ENCODE measurements at places on chromosomes 5 and 9. TPM values are rescaled to one million over a fixed set of nuclear protein-coding genes. Genes with fewer than 3 reads are reported as not detected.

DNA sequence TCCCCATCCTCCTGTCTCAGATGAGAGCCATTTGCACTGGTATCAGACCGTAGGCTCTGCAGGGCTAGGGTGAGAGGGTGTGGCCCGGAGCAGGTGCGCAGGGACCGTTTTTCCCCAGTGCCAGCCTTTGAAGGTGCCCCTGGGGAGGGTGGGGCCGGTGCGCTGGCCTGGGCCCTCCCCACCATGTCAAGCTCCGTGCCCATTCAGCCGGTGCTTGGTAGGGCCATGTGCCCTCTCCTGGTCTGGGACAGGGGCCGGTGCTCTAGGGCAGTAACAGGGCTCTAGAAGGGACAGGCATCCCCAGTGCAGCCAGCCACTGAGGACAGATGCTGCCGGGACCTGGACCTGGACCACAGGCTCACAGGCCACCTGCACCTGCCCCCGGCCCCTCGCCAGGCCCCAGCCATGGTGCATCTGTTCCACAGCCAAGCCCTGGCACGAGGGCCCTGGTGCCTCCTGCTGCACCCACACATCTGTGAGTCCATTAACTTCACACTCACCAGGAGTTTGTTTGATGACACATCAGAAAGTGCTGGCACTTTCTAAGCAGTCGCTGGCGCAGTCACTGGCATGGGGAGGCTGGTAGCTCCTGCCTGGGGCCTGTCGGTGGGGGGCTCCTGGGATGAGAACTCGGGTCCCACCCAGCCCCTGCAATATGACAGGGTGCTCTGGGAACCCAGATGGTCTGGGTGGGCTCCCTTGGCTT lies 5.0 kb upstream of the QRFP start:
- peak; percentile 67 for DNase-seq

- DNase-seq = no peak
Observed at GRCh38 chr9:120862452-120862851, 14.5 kb downstream of the PHF19 start.

GRCh38 chr5:172771439-172772111 lies 580 bp upstream of the DUSP1 start:
- peak; percentile 66 for DNase-seq

- DNase-seq = no peak
Observed at GRCh38 chr9:100595391-100596199, 17.7 kb downstream of the CAVIN4 start.

GRCh38 chr9:133113949-133114885 lies 6.8 kb downstream of the RALGDS start:
- DNase-seq = peak; percentile 41

DNA sequence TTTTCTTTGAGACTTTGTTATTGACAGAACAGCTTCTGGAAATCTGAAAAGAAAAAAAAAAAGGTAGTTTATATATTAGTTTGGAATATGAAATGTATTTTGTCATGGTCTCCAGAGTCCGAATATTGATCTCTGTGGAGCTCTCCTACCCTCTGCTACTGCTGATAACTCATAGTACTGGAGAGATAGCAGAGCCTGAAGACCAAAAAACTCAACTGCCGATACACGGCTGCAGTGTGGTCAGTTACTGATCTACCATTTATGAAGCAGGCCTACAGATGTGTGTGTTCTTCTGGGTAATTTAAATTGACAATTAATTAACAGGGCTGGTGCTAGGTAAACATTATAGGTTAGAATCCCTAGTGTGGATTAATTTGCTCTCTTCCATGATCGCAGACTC lies 3.8 kb upstream of the FAM120A start:
- no peak for DNase-seq

GRCh38 chr9:92978345-92978875 lies 31.1 kb downstream of the FGD3 start:
- no peak for DNase-seq

The ARID3C gene
- total RNA-seq = not detected

The MEGF10 gene
- total RNA-seq = not detected

The DDX4 gene
- total RNA-seq = not detected

The BSPRY gene
- not detected for total RNA-seq
